Ascending aorta (tissue), 2 donors: ENCODE measurements at places on chromosomes 6 and 20. TPM values are rescaled to one million over a fixed set of nuclear protein-coding genes. Genes with fewer than 3 reads are reported as not detected.

DNA sequence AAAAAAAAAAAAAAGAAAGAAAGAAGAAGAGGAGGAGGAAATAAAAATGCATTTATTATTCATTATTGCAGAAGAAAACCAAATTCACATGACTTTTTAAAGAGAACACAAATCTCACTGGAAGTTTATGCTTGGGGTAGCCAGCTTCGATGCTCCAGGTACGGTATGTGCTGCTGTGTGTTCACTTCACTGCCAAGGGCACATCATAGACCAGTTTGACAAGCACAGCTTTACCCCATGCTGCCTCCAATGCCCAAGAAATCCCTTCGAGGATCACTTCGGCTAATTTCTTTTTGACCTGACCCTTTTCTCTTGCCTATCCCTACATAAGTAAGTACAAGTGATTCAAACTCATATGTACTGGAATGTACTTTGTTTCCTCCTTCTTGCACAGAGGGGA lies 41.9 kb upstream of the RBM24 start:
- no peaks in the 10 kb centered on the region for H3K36me3 ChIP-seq
- no peak overlapping the region for H3K27ac ChIP-seq
- H3K4me1 ChIP-seq = no peaks in the 10 kb centered on the region
- DNase-seq = no peak

GRCh38 chr6:43095939-43096338 lies 19.8 kb downstream of the PTK7 start:
- no peaks in the 10 kb centered on the region for H3K27me3 ChIP-seq
- no peak overlapping the region for H3K27ac ChIP-seq
- peaks cover 12% of the 10 kb centered on the region for H3K4me1 ChIP-seq
- H3K4me3 ChIP-seq = no peak overlapping the region

GRCh38 chr20:24066076-24066700 lies 77.6 kb upstream of the GGTLC1 start:
- no peaks in the 10 kb centered on the region for H3K27me3 ChIP-seq
- no peaks in the 10 kb centered on the region for H3K4me1 ChIP-seq
- DNase-seq = no peak
- no peaks in the 10 kb centered on the region for H3K36me3 ChIP-seq
- H3K27ac ChIP-seq = no peak overlapping the region

DNA sequence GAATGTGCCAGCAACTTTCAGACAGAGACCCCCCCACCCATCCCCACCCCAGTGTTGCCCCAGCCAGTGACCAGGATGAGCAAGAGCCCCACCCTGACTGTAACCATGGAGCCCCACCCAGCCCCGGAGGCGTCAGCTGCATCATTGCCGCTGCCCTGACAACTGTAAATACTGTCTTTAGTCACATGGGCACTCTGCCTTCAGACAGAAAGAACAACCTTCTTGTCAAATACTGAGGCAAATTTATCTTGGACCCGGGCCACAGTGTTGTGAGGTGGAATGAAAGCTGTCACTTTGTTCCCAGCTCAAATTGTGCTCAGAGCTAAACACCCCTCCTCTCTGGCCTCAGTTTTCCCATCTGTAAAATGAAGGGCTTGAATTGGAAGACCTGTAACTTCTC lies 23.7 kb downstream of the MOCS3 start:
- no peak for DNase-seq
- H3K27ac ChIP-seq = no peak overlapping the region
- H3K27me3 ChIP-seq = no peaks in the 10 kb centered on the region
- H3K4me1 ChIP-seq = no peaks in the 10 kb centered on the region

SNAP91 gene
- total RNA-seq = 0.64 TPM
